CD4-positive, alpha-beta T cell (primary cell): ENCODE measurements at places on chromosomes 12 and 14. TPM values are rescaled to one million over a fixed set of nuclear protein-coding genes. Genes with fewer than 3 reads are reported as not detected.

GRCh38 chr14:102779084-102779462 lies 1.8 kb downstream of the TRAF3 start:
- peaks cover 68% of the 10 kb centered on the region for H3K4me1 ChIP-seq
- H3K36me3 ChIP-seq = peaks cover 3% of the 10 kb centered on the region
- DNase-seq = no peak
- H3K27me3 ChIP-seq = no peaks in the 10 kb centered on the region
- H3K4me3 ChIP-seq = peak overlapping the region; percentile 82

DNA sequence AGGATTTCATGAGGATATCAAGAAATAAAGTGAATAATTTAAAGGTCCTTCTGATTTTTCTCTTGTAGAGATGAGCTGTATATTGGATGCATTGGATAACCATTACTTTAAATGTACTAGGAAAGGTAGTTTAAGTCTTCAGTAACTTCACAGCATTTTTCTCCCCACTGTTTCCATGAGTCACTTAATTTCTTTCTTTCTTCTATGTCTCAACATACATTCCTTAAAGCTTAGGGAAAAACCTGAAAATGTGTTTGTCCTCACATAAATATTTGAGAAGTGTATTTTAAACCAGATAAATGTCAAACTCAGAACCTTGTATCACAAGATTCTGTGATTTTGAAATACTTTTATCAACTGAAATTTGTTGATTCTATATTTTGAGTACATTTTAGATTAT lies 1970.2 kb upstream of the FLRT2 start:
- H3K4me1 ChIP-seq = no peaks in the 10 kb centered on the region
- no peaks in the 10 kb centered on the region for H3K36me3 ChIP-seq
- H3K4me3 ChIP-seq = no peak overlapping the region
- no peaks in the 10 kb centered on the region for H3K27me3 ChIP-seq
- no peak for DNase-seq
- H3K27ac ChIP-seq = no peak overlapping the region

GRCh38 chr14:80621701-80622100 lies 319.8 kb downstream of the CEP128 start:
- DNase-seq = no peak
- H3K27me3 ChIP-seq = no peaks in the 10 kb centered on the region
- no peaks in the 10 kb centered on the region for H3K4me1 ChIP-seq
- no peak overlapping the region for H3K4me3 ChIP-seq
- H3K36me3 ChIP-seq = no peaks in the 10 kb centered on the region
- H3K27ac ChIP-seq = no peak overlapping the region

KCNK13 gene
- total RNA-seq = not detected

DNA sequence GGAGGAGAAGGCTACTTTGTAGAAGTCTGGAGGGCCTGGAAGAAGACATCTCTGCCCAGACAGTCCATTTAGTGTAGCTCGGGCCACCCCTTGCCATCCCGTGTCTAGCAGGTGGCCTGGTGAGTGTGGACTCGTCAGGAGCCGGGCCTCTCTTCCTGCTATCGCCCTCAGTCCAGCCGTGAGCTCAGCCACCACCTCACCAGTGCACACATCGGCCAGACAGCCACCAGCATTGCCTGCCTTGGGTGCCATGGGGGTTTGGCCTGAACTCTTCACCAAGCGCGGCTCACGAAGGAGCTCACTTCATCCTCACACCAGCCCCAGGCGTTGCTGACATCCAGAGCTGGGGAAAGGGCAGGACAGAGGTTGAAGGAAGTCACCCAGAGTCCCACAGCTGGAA lies 19.6 kb upstream of the TRAF3 start:
- H3K4me1 ChIP-seq = no peaks in the 10 kb centered on the region
- H3K4me3 ChIP-seq = no peak overlapping the region
- no peaks in the 10 kb centered on the region for H3K27me3 ChIP-seq
- H3K27ac ChIP-seq = no peak overlapping the region
- H3K36me3 ChIP-seq = no peaks in the 10 kb centered on the region
- no peak for DNase-seq

DNA sequence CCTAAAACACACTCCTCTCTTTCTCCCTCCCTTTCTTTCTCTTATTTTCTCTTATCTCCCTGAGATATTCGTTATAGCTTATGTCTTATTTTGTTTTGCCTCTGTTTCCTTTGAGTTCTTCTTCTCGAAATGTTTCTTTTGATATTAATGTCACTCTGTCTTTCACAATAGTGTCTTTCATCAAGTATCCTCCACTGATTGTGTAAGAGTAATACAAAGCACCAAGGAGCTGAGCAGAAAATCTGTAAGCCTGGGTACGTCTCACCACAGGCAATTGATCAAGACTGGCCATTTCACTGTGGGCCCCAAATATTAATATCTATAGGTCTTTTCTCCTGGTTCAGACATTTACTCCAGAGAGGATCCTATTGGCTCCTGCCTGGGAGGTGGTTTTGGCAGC lies 4.8 kb upstream of the LYZ start:
- no peak overlapping the region for H3K27ac ChIP-seq
- no peak for DNase-seq
- no peak overlapping the region for H3K4me3 ChIP-seq
- no peaks in the 10 kb centered on the region for H3K36me3 ChIP-seq
- no peaks in the 10 kb centered on the region for H3K27me3 ChIP-seq

- H3K4me3 ChIP-seq = no peak overlapping the region
- no peaks in the 10 kb centered on the region for H3K27me3 ChIP-seq
- no peaks in the 10 kb centered on the region for H3K36me3 ChIP-seq
- H3K27ac ChIP-seq = no peak overlapping the region
- peaks cover 2% of the 10 kb centered on the region for H3K4me1 ChIP-seq
Measured at GRCh38 chr12:96083020-96083719, 47.8 kb upstream of the LTA4H start.

DNA sequence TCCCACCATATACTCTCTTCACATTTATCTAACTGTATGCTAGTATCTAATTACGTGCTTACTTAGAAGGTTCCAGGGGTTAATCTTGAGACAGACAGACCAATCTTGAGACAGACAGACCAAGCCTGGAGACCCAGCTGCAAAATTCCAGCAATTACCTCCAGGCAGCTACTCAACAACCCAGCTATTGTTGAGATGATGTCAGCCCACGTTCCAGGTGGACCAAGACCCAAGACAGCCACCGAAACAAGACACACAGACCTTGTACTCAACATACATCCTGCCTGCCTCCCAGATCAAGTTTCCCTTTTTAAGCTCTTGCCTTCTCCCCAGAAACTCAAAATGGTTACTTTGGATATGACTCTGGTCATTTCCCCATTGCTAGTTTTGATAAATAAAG lies 64.9 kb upstream of the VASH1 start:
- no peak for DNase-seq
- no peaks in the 10 kb centered on the region for H3K36me3 ChIP-seq

DNA sequence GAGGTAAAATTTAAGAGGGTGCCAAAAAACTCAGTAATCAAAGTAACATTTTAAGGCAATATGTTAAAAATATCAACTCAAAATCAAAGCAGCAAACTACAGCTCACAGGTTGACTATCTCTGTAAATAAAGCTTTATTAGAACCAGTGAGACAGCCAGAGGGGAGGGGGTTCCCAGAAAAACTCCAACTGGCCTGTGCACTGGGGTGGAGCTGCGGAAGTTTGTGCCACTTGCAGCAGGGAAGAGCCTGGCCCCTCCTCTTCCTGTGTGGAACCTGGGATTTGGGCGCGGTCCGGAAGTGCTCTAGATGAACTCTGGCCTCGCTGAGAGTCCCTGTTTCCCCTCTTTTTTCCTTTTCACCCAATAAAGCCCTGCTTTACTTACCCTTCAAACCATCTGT lies 8.1 kb downstream of the STON2 start:
- DNase-seq = no peak
- H3K4me1 ChIP-seq = no peaks in the 10 kb centered on the region
- H3K27me3 ChIP-seq = peaks cover 3% of the 10 kb centered on the region
- H3K27ac ChIP-seq = no peak overlapping the region

GRCh38 chr14:92441751-92442504 lies 71.7 kb upstream of the RIN3 start:
- H3K27ac ChIP-seq = no peak overlapping the region
- no peak for DNase-seq
- no peaks in the 10 kb centered on the region for H3K36me3 ChIP-seq
- H3K4me3 ChIP-seq = no peak overlapping the region

DNA sequence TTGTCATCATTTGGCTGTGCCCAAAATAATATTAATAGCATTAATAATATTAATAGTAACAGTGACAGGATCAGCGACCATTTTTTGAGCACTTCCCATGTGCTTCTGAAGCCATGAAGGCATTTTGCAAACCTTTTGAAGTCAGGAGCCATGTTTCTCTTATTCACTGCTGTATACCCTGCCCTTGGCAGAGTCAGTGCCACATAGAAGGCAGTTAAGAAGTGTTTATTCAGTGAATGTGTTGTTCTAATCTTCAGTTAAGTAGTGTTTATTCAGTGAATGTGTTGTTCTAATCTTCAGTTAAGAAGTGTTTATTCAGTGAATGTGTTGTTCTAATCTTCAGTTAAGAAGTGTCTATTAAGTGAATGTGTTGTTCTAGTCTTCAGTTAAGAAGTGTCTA lies 319.7 kb upstream of the NAV3 start:
- no peaks in the 10 kb centered on the region for H3K36me3 ChIP-seq
- H3K4me3 ChIP-seq = no peak overlapping the region
- H3K4me1 ChIP-seq = no peaks in the 10 kb centered on the region
- no peak overlapping the region for H3K27ac ChIP-seq

DNA sequence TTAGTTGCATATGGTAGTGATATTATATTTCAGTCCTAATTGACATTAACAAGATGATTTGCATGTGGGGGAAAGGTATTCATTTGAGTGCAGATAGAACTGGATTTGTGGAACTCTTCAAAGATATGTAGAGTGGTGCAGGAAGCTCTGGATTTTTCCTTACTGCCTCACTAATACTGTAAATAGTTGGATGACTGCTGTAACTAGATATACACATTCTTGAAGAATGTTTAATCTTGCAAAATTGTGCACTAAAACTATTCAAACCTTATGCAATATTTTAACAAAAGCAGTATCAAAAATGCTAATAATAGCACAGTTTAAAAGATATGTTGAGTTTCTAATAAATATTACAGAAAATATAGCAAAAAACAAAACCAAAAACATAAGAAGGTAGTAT lies 43.1 kb upstream of the ATF7IP start:
- no peaks in the 10 kb centered on the region for H3K36me3 ChIP-seq
- no peak for DNase-seq
- no peaks in the 10 kb centered on the region for H3K27me3 ChIP-seq
- no peak overlapping the region for H3K4me3 ChIP-seq
- H3K4me1 ChIP-seq = no peaks in the 10 kb centered on the region
